ENCODE measurements at places on chromosomes 7 and 10.

- no peak for DNase-seq
Observed at GRCh38 chr7:35707422-35707821, 12.5 kb upstream of the HERPUD2 start.

- DNase-seq: no peak
Observed at GRCh38 chr7:94173436-94173835, 169.3 kb upstream of the BET1 start.

- no peak for DNase-seq
Observed at GRCh38 chr10:75565286-75566251, 134.1 kb downstream of the LRMDA start.

DNA sequence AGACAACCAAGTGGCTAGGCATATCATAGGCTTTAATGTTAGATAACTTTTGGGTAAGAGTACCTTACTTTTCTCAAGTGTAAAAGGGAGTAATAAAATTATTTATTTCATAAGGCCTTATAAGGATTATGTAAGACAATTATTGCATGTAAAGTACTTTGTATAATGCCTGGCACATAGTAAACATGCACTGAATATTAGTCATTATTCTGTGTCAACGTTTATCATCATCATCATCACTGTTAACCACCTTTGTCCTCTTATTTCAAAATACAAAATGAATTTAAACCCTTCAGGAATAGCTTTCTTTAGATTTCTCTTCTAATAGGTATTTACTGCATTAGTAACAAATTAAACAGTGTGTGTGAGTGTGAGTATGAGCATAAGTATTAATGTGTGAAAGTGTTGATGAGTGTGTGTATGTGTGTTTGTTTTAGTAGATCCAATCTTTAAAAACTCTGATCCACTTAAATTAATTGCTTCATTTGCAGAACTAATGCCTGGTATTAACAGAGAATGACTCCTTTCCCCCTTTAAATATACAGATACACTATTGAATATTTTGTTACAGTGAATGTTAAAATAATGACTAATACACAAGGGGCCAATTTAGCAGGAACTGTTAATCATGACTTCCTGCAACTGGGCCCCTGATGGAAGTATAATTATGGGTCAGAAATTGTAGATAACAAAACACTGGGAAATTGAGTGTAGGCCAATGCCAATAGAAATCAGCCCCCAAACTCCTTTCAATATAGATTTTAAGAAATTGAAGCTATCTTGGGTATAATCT is 213.3 kb upstream of the FZD8 start:
- no peak for DNase-seq

- DNase-seq: no peak
Observed at GRCh38 chr7:116280803-116281202, 70.5 kb downstream of the TES start.

GRCh38 chr7:1725766-1726630 is 55.9 kb downstream of the ELFN1 start:
- no peak for DNase-seq

GRCh38 chr7:133183042-133183794 is 69.7 kb upstream of the EXOC4 start:
- DNase-seq: no peak

DNA sequence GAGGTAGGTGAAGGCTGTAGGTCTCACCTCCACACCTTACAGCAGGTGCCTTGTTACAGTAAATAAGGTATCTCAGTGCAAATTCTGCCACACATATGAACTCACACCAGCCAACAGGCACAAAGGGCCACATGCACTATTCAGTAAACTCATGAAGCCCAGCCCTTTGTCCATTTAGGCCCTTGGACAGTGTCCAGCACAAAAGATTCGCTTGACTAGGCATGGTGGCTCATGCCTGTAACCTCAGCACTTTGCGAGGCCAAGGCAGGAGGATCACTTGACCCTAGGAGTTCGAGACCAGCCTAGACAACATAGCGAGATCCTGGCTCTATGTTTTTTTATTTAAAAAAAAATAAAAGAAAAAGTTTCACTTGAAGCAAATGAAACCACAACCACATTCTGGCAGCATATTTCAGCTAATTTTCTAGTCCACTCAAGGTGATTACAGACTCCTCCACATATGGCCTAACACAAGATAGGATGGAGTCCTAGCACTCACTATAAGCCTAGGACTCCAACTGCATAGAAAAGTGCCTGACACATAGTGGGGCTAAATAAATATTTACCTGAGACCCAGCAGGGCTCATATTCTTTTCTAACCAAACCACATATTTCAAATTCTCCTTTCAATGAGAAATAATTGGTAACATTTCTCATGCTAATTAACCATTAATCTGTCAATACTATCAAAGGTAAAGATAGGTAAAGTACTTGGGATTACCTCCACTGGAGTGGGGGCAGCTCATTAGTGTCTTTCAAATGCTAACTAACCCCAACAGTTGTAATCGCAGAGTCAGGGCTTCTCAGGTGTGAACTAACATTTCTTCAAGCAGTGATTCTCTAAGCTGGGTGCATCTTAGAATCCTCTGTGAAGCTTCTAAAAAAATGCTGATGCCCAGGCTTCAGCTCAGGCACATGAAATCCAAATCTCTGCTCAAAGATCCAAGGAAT is 4.5 kb upstream of the ANKRD1 start:
- no peak for DNase-seq

- no peak for DNase-seq
Observed at GRCh38 chr10:102508506-102508905, 4.7 kb downstream of the SUFU start.

DNA sequence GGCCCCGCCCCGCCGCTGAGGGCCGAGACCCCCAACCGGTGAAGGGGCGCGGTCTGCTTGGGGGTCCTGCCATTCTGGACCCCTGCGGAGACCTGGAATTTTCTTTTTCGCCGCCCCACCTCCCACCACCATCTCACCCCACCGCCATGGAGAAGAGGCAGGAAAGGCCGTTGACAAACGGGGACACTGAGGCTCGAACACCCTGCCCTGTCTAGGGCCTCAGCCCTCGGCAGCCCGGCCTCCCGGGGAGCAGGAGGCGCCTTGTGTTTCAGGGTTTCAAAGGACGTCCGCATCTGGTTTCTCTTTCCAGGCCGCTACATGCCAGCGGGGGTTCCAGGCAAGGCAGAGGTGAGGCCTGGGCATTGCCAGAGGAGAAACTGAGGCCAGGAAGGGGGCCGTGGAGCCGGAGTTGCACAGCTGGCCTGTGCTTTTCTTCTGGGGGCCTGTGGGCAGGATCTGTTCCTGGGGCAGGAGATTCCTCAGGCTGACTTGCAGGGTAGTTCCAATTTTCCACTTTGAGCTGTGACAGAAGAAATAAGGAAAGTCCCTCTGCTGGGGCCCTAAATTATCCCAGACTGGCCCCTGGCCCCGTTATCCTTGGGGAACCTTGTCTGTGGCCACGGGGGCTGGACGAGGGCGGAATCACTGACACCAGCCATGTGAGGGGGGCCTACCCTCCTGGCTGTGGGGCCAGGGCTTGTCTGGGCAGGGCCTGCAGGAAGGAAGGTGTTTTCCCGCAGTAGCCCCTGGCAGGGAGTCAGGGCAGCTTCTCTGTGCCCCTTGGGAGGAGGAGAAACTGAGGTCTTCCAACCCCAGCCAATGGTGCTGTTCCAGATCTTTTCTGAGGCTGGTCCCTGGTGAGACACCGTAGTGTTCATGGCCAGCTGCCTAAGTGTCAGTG is 900 bp upstream of the MICALL2 start:
- no peak for DNase-seq

DNA sequence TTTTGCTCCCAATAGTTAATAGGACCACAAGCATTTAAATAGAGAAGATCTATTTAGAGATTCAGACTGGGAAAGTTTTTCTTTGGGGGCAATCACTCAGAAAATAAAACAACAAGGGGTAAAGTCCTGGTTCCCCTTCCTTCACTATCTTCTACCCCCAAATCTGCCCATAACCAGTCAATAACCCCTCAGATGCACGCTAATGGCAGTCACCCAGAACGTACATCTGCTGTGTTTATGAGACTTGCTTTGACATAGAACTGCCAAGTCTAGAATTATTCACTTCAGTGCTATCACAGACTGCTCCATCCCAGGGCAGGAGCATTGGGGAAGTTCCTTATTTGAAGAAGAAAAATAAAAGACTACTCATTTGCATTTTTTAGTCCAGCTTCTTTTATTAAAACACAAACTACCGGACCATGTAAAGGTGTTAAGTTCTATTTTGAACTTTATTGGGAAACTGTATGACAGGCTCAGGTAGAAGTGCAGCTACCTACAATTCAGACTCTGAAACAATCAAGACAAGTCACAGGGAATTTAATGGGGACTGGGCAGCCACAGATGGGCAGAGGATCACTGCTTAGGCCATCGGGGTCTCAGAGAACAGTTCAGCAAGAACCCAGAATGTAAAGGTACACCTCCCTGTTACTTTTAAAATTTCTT is 38.4 kb downstream of the ANK3 start:
- DNase-seq: no peak

DNA sequence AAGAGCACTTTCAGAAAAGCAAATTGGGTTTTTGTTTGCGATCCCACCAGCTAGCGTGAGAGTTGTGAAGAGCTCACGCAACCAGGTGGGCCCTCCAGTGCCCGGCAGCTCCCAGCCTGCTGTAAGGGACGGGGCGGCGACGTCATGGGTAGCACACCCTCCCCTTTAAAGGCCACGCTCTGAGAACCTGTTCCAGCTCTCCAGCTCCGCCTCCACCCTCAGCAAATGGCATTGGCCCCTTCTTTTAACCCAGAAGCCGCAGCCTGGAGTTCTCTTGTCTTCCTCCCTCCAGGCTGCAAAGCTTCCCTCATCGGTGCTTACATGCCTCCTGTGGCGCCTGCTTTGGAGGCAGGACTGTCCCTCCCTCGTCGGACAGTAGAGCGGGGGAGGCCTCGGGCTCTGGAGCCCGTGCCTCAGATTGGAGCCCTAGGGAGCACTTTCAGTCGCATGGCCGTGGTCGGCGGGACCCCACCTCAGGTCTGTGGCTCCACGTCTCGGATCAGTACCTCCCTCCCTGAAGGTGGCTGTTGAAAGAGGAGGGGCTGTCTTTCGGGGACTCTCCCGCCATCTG is 32.9 kb downstream of the WIPI2 start:
- no peak for DNase-seq

DNA sequence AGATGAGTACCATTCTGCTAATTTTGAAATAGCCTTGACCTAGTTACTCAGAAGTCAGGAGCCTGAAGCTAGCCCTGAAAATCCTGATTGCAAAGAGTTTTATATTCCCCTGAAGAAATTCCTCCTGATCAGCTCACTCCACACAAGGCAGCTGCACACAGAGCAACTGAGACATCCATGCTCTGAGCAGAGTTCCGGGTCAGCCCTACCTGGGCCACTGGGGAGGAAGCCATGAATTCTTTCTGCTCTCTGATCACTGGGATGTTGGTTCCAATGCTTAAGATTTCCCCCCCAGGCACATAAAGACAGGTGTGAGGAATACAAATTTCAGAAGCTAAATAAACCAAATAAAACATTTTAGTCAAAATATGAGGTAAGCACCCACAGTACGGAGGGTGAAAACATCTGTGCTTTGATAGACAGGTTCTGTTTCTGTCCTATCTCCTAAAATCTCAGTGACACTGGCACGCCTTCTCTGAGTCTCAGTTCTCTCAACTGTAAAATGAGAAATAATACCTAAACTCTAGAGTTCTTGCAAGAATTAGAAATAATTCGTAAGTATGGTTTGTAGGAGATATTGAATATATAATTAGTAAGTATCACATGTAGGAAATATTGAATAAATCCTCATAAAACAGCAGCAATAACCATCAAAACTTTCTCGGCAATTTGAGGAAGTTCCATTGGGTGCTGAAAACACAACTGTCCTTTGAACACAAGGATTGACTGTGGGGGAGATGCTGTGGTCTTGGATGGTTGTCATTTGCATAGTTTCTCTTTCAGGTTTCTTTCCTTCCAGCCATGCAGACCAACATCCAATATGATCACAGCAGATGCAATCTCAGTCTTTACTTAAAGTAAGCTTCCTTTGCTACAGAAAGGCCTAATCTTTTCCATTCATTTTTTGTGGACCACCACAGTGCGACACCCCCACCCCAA is 133.0 kb upstream of the TNS3 start:
- DNase-seq: no peak

GRCh38 chr10:112898540-112899390 is 51.3 kb upstream of the TCF7L2 start:
- DNase-seq: no peak

GRCh38 chr7:2757361-2757903 is 69.4 kb downstream of the AMZ1 start:
- no peak for DNase-seq

- no peak for DNase-seq
Observed at GRCh38 chr7:133977409-133978274, 149.5 kb upstream of the LRGUK start.

DNA sequence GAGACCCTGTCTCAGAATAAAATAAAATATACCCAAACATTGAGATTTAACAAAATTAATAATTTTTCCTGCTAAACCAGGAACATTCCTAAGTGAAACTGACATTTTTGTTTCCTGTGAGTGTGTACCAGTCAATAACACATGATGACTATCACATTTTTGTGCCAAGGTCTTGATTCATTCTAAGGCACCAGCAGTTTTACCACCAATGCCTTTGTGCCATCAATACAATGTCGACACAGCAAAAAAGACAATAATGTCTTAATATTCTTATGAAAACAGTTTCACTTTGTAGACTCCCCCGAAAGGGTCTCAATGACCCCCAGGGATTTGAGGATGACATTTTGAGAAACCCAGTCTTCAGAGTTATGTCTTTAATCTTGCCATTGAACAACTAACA is 7.2 kb upstream of the CADPS2 start:
- no peak for DNase-seq

GRCh38 chr7:157457355-157458253 is 120.8 kb downstream of the DNAJB6 start:
- no peak for DNase-seq

GRCh38 chr7:45147858-45148652 is 9.5 kb upstream of the RAMP3 start:
- DNase-seq: no peak

- DNase-seq: no peak
Observed at GRCh38 chr10:33365871-33366411, 31.5 kb upstream of the NRP1 start.

- DNase-seq: no peak
Observed at GRCh38 chr10:95837783-95838182, 70.0 kb upstream of the CC2D2B start.

GRCh38 chr10:132465193-132465888 is 68.3 kb downstream of the PWWP2B start:
- no peak for DNase-seq

- DNase-seq: no peak
Observed at GRCh38 chr7:28996836-28997235, 38.7 kb upstream of the TRIL start.

DNA sequence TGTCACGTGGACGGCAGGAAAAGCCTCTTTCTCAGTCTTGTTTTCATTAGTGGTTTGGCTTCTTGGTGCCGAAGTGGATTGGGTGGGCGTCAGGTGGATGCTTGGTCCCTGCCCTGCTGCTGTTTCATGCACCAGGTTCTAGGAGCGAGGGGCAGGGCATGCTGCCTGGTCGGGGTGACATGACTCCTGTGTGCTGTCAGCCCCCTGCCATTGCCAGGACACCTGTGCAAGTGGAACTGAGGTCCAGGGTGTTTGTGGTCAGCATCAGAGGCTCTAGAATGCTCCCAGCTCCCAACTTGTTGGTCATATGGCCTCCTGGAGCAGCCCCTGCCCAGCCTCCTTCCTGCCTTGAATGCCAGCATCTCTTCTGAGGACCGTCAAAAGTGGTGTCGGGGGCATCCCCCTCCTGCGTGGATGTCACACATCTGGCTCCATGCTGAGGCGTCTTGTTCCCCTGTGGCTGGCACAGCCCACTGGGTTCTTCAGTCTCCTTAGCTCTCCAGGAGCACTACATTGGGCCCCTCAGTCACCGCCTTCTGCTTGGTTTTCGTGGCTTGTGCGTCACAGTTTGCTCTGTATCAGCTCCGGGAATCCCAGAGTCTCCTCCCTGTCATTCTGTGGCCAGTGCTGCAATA is 24.8 kb downstream of the ADCY1 start:
- no peak for DNase-seq

Data from activated CD4-positive, CD25-positive, alpha-beta regulatory T cell (primary cell).